ENCODE measurements at places on chromosomes 4 and X. TPM values are rescaled to one million over a fixed set of nuclear protein-coding genes. Genes with fewer than 3 reads are reported as not detected.

Gene RNF150
- 12.2 TPM for total RNA-seq

Gene NSUN7
- 0.86 TPM for total RNA-seq

Gene LUZP4
- total RNA-seq: not detected

Gene GAGE12C
- not detected for total RNA-seq

Gene STK32B
- 1.3 TPM for total RNA-seq

Gene GPR34
- total RNA-seq: not detected

Gene TCEAL7
- 37.0 TPM for total RNA-seq

Gene CSN1S1
- total RNA-seq: not detected

Gene AREG
- total RNA-seq: not detected

Gene STATH
- not detected for total RNA-seq

Gene EVC2
- total RNA-seq: 11.9 TPM

Gene GATA1
- not detected for total RNA-seq

Gene DCX
- not detected for total RNA-seq

Gene LAMP2
- total RNA-seq: 153 TPM

Gene PLP1
- under 0.01 TPM for total RNA-seq

Gene BEX1
- 2.2 TPM for total RNA-seq

Gene GYG2
- total RNA-seq: 3.9 TPM

Gene NKX3-2
- under 0.01 TPM for total RNA-seq

Gene DGAT2L6
- total RNA-seq: not detected

Gene MAGEB10
- not detected for total RNA-seq

Measured in fibroblast of villous mesenchyme (primary cell).